ENCODE measurements at places on chromosomes 12 and 14.

GRCh38 chr12:45725631-45726602 lies 3.6 kb upstream of the ARID2 start:
- no peak for DNase-seq

DNA sequence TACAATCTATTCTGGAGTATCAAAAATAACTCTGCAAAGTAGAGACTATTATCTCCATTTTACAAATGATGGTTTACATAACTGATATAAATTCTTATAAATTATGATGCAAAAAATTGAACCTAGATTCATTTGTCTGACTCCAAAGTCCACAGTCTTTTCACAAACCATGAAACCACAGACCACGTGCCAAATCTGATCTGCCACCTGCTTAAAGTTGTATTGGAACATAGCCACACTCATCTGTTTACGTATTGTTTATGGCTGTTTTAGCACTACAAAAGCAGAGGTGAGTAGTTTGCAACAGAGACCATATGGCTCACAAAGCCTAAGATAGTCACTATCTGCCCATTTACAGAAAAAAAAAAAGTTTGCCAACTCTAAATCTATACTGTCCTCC lies 105.3 kb downstream of the KCNH5 start:
- no peak for DNase-seq

- no peak for DNase-seq
These were observed 264.6 kb downstream of the PAWR start for GRCh38 chr12:79426121-79426520.

GRCh38 chr12:15505616-15506015 lies 183.3 kb downstream of the PTPRO start:
- no peak for DNase-seq

GRCh38 chr14:64997108-64997794 lies 10.6 kb downstream of the FNTB start:
- DNase-seq = no peak
